ENCODE measurements at places on chromosomes 4 and X.

DNA sequence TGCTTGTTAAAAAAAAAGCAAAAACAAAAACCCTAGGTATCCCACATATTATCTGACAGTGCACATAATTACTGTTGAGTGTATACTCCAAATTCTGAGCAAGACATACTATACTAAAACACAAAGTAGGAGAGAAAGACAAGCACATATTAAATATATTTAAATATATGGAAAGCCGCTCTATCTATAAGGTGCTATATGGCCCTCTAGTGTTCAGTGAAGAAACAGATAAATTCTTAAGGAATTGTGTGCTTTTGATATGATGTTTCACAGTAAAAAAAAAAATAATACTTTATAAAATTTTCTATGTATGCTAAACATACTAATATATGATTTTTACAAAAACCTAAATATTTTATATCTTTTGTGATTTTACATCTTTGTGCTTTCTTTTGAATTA lies 137.8 kb downstream of the FBXW7 start:
- DNase-seq = no peak

GRCh38 chrX:66110112-66110511 lies 53.9 kb upstream of the HEPH start:
- peak; percentile 0 for DNase-seq

DNA sequence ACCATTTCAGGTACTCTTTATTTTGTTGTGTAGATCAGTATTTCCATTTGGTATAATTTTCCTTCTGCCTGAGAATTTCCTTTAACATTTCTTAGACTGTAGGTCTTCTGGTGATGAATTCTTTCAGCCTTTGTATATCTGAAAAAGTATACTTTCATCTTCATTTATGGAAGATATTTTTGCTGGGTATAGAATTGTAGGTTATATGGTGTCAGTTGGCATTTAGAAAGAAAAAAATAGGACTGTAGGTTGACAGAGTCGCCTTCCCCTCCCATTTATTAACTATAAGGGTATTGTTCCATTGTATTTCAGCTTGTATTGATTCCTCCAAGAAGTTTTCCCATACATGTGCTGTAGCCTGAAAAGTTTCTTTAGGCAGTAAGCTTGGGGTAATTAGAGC lies 71.9 kb downstream of the KDM6A start:
- no peak for DNase-seq

GRCh38 chr4:168800926-168801325 lies 209.1 kb downstream of the CBR4 start:
- no peak for DNase-seq

DNA sequence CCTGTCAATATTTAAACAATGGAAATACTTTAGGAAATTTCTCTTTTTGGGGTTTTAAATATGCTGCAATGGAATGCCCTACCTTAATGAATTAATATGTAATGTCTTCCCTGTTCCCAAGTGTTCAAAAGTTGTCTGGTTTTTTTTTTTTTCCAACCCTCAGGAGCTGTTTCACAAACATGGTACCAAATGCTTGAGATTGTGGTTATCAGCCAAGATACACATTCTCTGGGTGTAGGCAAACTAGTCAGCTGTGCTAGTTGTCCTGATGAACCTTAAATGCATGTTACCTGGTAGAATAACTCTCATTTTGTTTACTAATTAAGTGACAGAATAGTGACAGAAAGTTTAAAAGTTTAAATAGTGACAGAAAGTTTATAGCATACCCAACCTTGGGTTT lies 50.7 kb downstream of the FHL1 start:
- no peak for DNase-seq

GRCh38 chr4:166078955-166079354 lies 205.9 kb downstream of the TLL1 start:
- peak; percentile 3 for DNase-seq

DNA sequence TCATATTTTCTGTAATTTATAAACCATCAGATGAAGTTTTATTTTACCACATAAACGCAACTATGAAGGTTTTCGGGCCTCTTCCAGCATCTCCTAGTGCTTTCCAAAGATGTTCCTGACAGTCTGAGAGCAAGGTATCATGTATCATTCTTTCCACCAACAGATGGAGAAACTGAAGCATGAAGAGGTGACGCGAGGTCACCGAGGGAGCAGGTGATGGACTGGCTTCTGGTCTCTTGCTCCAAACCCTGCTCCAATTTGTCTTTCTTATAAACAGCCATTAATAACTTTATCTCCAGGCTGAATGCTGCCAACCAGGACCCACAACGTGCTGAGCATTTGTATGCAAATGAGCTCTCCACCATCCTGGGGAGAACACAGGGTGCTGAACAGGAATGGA lies 86.3 kb upstream of the MAML3 start:
- no peak for DNase-seq

- DNase-seq = no peak
These were observed 58.9 kb upstream of the NXF3 start for GRCh38 chrX:103151799-103152198.

DNA sequence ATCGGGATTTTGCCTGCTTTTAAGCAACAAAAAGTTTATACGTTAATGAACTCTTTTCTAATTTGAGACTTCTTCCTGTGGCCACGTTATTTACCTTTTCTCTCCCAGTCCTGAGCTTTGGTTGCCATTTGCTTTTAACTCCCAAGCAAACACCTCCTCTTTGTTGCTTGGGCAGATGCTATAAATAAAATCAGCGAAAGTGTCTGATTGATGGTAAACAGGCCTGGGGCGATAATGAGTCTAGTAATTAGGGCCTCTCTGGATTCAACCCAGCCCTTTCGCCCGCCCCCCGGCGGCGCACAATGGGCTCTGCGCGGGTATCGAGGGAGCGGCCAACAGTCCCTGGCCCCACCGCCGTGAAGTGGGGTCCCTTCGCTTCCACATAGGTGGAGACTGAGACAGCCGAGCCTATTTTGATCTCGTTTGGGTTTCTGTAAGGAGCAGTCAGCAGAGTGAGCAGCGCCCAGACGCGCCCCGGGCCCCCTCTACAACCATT lies 790 bp downstream of the CLGN start:
- no peak for DNase-seq
